ENCODE measurements at places on chromosomes 3 and 15. TPM values are rescaled to one million over a fixed set of nuclear protein-coding genes. Genes with fewer than 3 reads are reported as not detected.
A peak's percentile ranks its signal among the peaks of the same experiment; 100 is the strongest.

The HIGD2B gene
- total RNA-seq, result 0.24 TPM

The TERC gene
- 6.9 TPM for total RNA-seq

The MNS1 gene
- total RNA-seq, result 0.47 TPM

The FOXL2 gene
- not detected for total RNA-seq

The CP gene
- total RNA-seq, result not detected

The SLC41A3 gene
- 26.5 TPM for total RNA-seq

The ARGFX gene
- not detected for total RNA-seq

The DMXL2 gene
- total RNA-seq, result 6.8 TPM

The FRMD5 gene
- total RNA-seq, result not detected

DNA sequence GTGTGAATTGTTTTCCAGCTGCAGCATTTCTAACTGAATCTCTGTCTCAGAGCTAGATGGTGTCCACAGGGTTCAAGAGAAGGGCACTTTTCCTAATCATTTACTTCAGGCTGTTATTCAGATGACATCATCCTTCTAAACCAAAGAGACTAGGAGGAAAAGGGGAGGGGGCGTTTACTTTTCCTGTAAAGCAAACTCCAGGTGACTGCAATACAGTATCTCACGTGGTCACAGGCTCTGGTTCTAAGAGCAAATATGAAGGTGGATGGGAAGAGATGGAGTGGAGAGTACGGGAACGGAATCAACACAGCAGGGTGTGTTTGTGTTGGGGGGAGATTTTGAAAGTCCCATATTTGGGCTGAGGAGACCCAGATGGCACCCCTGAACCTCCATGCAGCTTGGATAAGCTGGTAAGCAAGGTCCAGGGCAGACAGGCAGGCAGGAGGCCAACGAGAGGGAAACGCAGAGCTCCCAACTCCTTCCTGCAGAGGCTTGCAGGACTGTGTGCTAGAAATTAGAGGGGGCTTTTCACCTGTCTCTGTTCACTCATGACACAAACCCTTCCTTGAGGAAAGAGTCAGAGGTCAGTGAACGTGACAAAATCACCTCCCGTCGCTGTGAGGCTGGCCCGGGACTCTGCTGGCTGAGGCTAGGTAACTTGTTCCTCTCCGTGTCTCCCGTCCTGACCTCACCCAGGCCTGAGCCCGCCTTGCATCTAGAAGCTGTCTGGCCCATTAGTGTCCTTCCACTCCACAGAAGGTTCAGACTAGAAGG is 151.2 kb downstream of the OPA1 start:
- no peak for DNase-seq
- peaks cover 7% of the 10 kb centered on the region for H3K4me1 ChIP-seq
- H3K27ac ChIP-seq, result no peak overlapping the region
- H3K27me3 ChIP-seq, result peaks cover 20% of the 10 kb centered on the region

DNA sequence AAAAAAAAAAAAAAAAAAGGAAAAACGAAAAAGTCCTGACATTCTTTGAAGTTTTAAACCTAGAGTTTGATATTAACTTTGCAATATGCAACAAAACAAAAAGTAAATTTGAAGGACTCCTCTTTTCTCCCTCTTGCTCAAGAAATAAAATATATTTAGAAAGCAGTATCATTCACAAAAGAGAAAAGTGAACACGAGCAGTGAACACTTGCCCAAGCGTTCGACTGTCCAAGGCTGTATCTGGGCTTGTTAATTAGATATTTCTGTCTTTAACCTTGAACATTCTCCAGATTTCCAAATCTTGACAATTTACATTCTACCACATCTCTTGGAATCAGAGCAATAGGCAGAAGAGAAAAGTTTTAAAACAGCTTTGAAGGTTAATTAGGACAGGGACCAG is 357.7 kb downstream of the TIGIT start:
- no peaks in the 10 kb centered on the region for H3K36me3 ChIP-seq
- H3K4me3 ChIP-seq, result no peak overlapping the region
- no peaks in the 10 kb centered on the region for H3K27me3 ChIP-seq
- peaks cover 3% of the 10 kb centered on the region for H3K4me1 ChIP-seq
- no peak for DNase-seq

- H3K4me3 ChIP-seq, result no peak overlapping the region
- peaks cover 2% of the 10 kb centered on the region for H3K27me3 ChIP-seq
- no peak overlapping the region for H3K27ac ChIP-seq
- no peaks in the 10 kb centered on the region for H3K36me3 ChIP-seq
- no peaks in the 10 kb centered on the region for H3K4me1 ChIP-seq
Observed at GRCh38 chr3:37200141-37200540, 25.8 kb upstream of the LRRFIP2 start.

- no peak for DNase-seq
- no peaks in the 10 kb centered on the region for H3K27me3 ChIP-seq
- peak overlapping the region; percentile 71 for H3K27ac ChIP-seq
- H3K4me3 ChIP-seq, result no peak overlapping the region
- H3K4me1 ChIP-seq, result peaks cover 16% of the 10 kb centered on the region
Observed at GRCh38 chr3:197516517-197516889, 39.3 kb downstream of the BDH1 start.

GRCh38 chr3:38984110-38984509 is 67.6 kb downstream of the SCN11A start:
- no peak for DNase-seq
- H3K27me3 ChIP-seq, result peaks cover 7% of the 10 kb centered on the region
- no peak overlapping the region for H3K27ac ChIP-seq
- H3K4me3 ChIP-seq, result no peak overlapping the region

DNA sequence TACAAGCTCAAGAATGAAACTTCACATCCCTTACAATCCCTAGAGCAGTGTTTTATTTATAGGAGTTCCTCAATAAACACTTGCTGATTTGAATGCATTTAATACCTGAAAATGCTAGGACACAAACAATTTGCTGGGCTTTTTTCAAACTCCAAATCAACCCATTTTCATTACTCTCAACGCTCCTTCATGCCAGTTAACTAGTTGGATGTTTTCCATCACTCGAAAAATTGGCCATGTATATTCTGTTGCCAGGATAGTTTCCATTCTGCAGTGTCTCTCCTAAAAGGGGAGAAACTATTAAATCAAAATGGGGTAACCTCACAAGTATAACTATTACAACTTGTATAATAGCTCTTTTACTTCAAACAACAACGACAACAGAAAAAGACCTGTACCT is 1.2 kb downstream of the GBE1 start:
- no peaks in the 10 kb centered on the region for H3K27me3 ChIP-seq
- H3K4me3 ChIP-seq, result peak overlapping the region; percentile 82
- peak overlapping the region; percentile 98 for H3K27ac ChIP-seq
- peaks cover 39% of the 10 kb centered on the region for H3K4me1 ChIP-seq
- peaks cover 46% of the 10 kb centered on the region for H3K36me3 ChIP-seq

DNA sequence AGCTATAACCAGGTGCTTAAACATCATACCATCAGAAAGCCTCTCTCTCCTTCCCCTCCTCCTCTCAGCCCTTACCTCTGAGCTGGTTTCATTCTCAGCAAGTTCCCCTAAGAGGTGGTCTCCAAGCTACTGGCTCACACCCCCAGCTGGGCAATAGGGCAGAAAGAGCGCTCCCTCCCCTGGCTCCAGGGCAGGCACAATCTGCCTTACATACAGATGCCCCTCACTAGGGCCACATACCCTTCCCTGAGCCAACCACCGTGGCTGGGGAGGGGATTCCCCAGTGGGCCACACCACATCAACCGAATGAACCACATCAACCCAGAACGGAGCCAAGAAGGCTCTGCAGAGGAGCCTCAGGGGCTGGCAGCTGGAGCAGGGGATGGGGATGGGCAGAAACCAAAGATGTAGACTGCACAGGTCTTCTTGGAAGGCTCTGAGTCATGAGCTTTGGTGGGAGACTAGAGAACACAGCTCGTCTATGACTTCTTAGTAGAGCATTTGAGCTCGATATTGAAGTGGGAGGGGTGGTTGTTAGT is 4.6 kb upstream of the FBLN2 start:
- peaks cover 29% of the 10 kb centered on the region for H3K27me3 ChIP-seq
- peaks cover 8% of the 10 kb centered on the region for H3K36me3 ChIP-seq
- DNase-seq, result peak; percentile 85
- H3K27ac ChIP-seq, result peak overlapping the region; percentile 29
- peaks cover 39% of the 10 kb centered on the region for H3K4me1 ChIP-seq

DNA sequence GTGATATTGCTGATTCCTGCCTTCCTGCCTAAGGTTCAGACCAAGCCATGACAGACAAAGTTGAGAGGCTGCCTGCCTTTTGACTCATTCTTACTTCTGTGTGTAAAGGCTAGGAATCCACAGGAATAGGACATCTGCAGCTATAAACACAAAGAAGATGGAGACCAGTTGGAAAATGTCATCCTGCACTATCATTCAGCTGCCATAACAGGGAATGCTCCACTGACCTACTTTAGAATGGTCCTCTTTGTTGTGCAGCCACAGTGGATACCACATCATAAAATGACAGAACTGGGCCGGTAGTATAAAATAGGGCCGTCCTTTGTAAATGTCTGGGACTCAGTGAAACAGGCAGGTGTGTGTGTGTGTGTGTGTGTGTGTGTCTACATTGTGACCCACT is 75.1 kb downstream of the STAC start:
- DNase-seq, result no peak
- no peak overlapping the region for H3K27ac ChIP-seq
- H3K4me1 ChIP-seq, result no peaks in the 10 kb centered on the region

GRCh38 chr15:75639191-75639708 is 774 bp downstream of the IMP3 start:
- H3K27me3 ChIP-seq, result no peaks in the 10 kb centered on the region
- H3K4me1 ChIP-seq, result peaks cover 34% of the 10 kb centered on the region
- H3K27ac ChIP-seq, result peak overlapping the region; percentile 95
- H3K36me3 ChIP-seq, result peaks cover 26% of the 10 kb centered on the region

- H3K4me1 ChIP-seq, result peaks cover 4% of the 10 kb centered on the region
- no peak overlapping the region for H3K27ac ChIP-seq
- DNase-seq, result no peak
- no peaks in the 10 kb centered on the region for H3K36me3 ChIP-seq
Observed at GRCh38 chr3:129976286-129976685, 1.8 kb downstream of the TRH start.

DNA sequence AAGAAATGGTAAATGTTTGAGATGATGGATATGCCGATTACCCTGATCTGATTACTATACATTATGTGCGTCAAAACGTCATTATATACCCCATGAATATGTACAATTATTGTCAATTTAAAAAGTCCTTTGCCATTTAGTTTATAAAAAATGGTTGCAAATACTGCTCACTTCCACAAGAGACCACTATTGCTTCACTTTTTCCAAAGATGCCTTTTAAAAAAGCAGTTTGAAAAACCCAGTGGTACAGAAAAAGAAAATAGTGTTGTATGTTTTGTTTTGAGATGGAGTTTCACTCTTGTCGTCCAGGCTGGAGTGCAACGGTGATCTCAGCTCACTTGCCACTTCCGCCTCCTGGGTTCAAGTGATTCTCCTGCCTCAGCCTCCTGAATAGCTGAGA is 39.3 kb downstream of the EDEM1 start:
- H3K27ac ChIP-seq, result no peak overlapping the region
- DNase-seq, result no peak
- no peaks in the 10 kb centered on the region for H3K27me3 ChIP-seq

- no peak for DNase-seq
- H3K4me1 ChIP-seq, result no peaks in the 10 kb centered on the region
- H3K27ac ChIP-seq, result no peak overlapping the region
- peaks cover 15% of the 10 kb centered on the region for H3K27me3 ChIP-seq
- H3K36me3 ChIP-seq, result no peaks in the 10 kb centered on the region
- H3K4me3 ChIP-seq, result no peak overlapping the region
Observed at GRCh38 chr3:30042916-30043555, 563.4 kb upstream of the TGFBR2 start.

GRCh38 chr3:87062685-87063084 is 71.7 kb upstream of the VGLL3 start:
- DNase-seq, result no peak
- no peaks in the 10 kb centered on the region for H3K4me1 ChIP-seq
- no peak overlapping the region for H3K27ac ChIP-seq
- no peaks in the 10 kb centered on the region for H3K27me3 ChIP-seq
- H3K36me3 ChIP-seq, result no peaks in the 10 kb centered on the region

DNA sequence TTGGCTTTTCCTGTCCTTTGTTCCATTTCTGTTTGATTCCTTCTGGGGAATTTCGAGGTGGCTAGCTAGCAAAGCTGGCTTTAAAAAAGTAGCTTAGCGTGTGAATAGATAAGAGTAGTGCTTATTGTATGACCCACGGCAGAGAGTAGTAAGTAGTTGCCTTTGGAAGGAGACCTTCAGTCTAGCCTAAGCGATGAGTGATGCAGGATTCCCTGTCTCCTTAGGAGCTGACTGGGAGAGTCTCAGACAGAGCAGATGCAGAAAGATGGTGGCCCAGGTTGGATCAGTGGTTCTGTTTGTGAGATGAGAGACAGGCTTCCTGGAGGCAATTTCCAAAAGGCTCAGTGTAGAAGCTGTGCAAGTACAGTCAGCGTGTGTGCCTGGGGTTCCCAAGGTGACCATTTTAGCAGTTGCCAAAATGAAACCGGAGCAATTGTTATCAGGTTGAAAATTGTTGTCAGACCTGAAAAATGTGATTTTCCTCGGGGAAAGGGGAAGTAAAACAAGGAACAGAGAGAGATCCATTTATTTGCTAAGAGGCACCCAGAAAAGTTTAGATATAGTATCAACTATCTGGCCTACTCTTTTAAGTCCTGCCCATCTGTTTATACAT is 681 bp upstream of the IL5RA start:
- H3K27ac ChIP-seq, result no peak overlapping the region
- no peak for DNase-seq
- H3K27me3 ChIP-seq, result peaks cover 15% of the 10 kb centered on the region
- H3K4me3 ChIP-seq, result no peak overlapping the region
- no peaks in the 10 kb centered on the region for H3K36me3 ChIP-seq

DNA sequence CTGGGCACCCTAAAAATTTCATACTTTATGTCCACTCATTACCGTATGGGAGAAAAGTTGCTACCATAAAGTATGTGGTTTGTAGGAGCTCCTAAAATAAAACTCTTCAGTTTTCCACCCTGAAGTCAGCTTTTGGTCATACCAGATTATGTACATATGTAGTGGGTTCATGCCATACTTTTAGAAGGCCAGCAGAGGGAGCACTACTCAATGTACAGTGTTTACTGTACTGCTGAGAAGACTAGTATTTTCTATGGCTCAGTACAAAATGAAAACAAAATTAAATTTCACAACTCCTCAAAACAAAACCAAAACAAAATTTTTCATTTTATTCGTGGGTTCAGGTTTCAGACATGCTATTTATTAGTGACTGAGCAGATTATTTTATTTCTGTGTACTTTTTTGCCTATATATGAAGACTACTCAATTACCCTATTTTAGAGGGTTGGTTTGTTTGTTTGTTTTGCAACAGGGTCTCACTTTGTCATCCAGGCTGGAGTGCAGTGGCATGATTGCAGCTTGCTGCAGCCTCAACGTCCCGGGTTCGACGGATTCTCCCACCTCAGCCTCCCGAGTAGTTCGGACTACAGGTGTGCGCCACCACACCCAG is 24.3 kb downstream of the NXPE3 start:
- H3K4me3 ChIP-seq, result no peak overlapping the region
- H3K27me3 ChIP-seq, result no peaks in the 10 kb centered on the region
- DNase-seq, result peak; percentile 82

DNA sequence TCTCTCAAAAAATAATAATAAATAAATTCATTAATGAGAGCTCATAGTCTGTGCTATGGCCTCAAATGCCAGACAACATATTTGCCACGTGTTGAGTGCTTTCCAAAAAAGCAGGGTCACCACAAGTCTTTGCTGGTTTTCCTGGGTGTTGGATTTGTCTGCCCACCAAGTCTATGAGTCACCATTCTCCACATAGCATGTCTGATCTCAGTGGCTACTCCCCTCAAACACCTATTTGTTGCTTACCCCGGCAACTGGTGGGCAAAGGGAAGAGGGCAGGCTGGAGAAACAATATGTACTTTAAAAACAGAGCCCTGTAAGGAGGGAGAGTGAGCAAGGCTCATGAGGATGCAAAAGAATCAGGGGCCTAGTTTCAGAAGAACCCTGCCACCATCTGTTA is 120.0 kb upstream of the ARRDC4 start:
- no peaks in the 10 kb centered on the region for H3K27me3 ChIP-seq
- DNase-seq, result no peak
- no peak overlapping the region for H3K4me3 ChIP-seq
- no peak overlapping the region for H3K27ac ChIP-seq
- no peaks in the 10 kb centered on the region for H3K4me1 ChIP-seq

Data from activated CD8-positive, alpha-beta T cell treated with anti-CD3 and anti-CD28 coated beads, Interleukin-2, amount 10 ng/mL, durations not matched to agents 7 days and 5 days (primary cell).